Activated T-helper 2 cell treated with anti-CD3 and anti-CD28 coated beads, Interferon-gamma antibody, Interleukin-2, Interleukin-4, amounts not matched to agents 10 μg/mL and 5 μg/mL and 100 μg/mL, durations not matched to agents 14 hours and 24 hours and 36 hours (primary cell): ENCODE measurements at places on chromosomes 11 and 22.

DNA sequence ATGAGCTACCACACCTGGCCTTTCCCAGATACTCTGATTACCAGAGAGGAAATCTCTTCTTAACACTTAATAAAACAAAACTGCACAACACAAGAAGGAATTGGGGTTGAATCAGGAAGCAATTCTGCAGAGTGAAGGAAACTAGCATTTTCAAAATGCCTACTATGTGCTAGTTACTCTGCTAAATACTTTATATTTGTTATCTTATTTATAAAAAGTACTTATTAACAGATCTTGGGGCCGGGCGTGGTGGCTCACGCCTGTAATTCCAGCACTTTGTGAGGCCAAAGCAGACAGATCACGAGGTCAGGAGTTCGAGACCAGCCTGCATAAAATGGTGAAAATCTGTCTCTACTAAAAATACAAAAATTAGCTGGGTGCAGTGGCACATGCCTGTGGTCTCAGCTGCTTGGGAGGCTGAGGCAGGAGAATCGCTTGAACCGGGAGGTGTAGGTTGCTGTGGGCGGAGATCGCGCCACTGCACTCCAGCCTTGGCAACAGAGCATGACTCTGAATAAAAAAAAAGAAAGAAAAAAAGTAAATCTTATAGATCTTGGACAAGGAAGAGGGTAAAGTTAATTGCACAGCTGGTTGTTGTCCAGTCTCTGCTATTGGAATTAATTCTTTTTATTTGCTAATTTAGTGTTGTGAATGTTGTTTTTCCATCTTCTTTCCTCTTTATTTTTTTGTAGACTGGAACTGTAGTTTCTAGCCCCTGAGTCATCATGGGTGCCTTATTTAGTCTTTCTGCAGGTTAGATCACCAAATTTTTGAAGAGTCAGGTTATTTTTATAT, 22.1 kb downstream of the TMEM135 start:
- DNase-seq, result no peak

DNA sequence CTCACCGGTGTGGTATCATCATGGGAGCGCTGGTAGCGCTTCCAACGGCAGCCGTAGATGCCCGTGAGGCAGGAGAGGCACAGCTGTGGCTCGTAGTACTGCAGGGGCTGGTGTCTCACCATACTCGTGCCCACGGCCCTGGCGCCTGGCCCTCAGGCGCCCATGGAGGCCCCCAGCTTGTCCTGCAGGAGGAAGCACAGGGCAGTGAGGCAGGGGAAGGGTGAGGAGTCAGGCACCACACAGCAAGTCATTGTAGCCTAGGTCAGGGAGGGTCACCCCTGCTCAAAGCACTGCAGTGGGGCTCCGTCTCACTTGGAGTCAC, 44.6 kb upstream of the KLHL35 start:
- no peak for DNase-seq

DNA sequence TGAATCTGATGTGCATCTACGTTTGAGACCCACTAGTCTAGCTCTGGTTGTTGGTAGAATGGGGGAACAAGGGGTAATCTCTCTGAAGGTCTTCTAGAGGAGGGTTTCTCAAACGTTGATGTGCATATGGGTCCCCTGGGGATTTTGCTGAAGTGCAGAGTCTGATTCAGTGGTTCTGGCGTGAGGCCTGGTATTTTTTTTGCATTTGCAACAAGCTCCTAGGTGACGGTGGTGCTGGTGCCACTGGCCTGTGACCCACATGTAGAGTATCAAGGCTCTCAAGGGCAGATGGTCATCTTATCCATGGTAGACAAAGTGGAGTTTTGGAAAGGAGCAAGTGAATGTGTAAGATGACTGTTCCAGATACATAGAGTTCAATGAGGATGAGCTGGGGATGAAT, 97.1 kb downstream of the CEP164 start:
- no peak for DNase-seq

DNA sequence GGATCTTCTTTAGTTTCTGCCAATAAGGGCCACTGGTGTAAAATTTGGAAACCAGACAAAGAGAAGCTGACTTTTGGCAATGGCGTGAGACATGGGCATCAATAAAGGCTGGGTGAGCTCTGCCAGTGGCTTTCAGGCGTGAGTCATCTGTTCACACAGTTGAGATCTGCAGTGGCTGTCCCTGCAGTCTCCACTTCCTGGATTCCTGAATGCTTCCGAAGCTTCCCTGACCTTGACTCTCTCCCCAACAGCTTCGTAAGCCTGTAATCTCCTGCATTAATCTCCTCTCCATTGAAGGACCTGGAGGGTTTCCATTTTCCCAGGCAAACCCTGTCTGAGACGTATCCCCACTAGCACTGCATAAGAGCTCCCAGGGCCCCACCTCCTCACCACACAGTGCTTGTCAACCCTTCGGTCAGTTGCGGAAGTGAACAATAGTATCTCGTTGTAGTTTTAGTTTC, 574.7 kb downstream of the TBC1D22A start:
- no peak for DNase-seq

DNA sequence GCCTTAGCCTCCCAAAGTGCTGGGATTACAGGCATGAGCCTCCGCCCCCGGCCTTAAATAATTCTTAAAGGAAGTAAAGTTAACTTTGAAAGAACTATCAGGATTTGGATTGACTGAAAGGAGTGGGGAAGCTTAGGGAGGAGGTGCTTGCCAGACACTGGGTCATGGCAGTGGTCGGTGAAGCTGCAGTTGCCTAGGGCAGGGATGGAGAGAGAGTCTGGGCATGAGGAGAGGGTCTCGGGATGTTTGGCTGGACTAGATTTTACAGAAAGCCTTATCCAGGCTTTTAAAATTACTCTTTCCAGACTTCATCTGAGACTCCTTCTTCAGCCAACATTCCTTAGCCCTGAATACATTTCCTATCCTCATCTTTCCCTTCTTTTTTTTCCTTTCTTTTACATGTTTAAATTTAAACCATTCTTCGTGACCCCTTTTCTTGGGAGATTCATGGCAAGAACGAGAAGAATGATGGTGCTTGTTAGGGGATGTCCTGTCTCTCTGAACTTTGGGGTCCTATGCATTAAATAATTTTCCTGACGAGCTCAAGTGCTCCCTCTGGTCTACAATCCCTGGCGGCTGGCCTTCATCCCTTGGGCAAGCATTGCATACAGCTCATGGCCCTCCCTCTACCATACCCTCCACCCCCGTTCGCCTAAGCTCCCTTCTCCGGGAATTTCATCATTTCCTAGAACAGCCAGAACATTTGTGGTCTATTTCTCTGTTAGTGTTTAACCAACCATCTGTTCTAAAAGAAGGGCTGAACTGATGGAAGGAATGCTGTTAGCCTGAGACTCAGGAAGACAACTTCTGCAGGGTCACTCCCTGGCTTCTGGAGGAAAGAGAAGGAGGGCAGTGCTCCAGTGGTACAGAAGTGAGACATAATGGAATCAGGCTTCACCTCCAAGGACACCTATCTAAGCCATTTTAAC, at the start of gene NNMT:
Gene NNMT (plus strand): TSS at position 724 of the 929 bp plus-strand sequence. CDS start 158 bp downstream, at position 882.
- no peak for DNase-seq

- DNase-seq, result no peak
These were observed 47.7 kb upstream of the ANO1 start for GRCh38 chr11:70030412-70030811.

GRCh38 chr11:61585115-61585514, 4.2 kb upstream of the SYT7 start:
- no peak for DNase-seq

DNA sequence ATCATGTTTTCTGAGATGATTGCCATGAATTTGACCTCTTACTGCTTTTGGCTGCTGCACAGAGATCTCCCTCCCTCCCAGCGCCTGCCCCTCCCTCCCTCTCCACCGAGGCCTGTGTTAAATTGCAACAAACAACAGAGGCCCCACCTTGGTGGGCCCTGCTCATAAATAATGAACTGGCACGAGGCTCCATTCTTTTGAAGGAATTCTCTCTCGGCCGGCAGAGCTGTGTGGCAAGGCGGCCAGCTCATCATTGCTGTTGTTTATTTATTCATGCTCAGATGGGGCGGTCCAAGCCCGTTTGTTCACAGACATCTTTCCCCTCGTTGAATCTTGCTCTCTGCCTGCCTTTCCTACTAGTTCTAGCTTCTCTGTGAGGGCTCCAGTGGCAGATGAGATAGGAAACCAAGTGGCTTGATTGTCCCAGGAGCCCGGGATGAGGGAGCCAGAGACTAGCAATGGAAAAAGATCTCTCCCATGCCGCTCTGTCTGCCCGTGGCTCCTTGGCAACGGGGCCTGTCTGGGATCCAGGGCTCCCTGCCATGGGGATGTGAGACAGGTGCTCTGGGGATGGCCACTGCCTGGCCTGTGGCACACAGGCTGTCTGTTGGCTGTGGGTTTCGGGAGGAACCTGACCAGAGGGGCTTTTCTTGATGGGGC, 192.6 kb downstream of the DSCAML1 start:
- no peak for DNase-seq

DNA sequence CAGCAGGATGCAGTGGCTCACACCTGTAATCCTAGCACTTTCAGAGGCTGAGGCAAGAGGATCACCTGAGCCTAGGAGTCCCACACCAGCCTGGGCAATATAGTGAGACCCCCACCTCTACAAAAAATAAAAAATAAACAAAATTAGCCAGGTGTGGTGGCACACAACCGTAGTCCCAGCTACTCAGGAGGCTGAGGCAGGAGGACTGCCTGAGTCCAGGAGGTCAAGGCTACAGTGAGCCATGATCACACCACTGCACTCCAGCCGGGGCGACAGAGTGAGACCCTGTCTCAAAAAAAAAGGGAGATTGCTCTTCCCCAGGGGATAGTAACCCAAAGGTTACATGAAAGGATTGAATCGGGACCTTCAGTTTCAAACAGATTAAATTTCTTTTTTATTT, 54.0 kb downstream of the AHNAK start:
- no peak for DNase-seq

GRCh38 chr11:19508165-19508564, 204.5 kb upstream of the NAV2 start:
- DNase-seq, result no peak

GRCh38 chr11:17927041-17927440, 85.8 kb downstream of the SERGEF start:
- DNase-seq, result no peak

DNA sequence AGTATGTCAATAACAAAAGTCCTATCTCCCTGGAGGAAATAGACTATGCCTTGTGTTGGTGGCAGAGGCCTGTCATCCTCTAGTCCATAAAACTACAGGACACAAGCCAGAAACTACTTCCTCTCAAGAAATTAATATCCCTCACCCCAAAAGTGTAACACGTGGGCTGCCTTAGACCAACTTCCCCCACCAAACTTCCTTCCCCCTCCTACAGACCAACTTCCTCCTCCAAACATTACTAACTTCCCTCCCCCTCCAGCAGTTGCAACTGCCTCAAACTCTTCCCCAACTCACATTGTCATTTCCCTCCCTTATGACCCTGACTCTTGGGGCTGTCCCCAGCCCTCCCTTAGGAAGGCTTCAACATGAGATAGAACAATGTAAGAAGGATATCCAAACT, 6.3 kb downstream of the OR52K2 start:
- no peak for DNase-seq

DNA sequence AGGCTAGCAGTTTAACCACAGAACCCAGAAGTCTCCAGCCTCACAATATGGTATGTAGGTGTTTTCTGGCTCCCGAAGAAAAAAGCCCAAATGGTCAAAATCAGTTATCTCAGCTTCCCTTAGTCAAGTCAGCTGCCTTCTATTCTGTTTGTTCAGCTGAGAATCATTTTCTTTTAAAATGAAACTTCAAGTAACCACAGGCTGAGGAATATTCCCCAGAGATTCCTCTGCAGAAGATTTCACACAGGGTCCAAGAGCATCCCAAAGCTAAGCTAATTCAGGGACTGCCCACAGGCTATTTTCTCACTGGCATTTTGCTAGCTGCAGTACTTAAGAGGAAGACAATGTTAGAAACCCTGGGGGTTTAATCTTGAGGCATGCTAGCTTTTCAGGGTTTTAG, 977.0 kb upstream of the CHORDC1 start:
- DNase-seq, result no peak

DNA sequence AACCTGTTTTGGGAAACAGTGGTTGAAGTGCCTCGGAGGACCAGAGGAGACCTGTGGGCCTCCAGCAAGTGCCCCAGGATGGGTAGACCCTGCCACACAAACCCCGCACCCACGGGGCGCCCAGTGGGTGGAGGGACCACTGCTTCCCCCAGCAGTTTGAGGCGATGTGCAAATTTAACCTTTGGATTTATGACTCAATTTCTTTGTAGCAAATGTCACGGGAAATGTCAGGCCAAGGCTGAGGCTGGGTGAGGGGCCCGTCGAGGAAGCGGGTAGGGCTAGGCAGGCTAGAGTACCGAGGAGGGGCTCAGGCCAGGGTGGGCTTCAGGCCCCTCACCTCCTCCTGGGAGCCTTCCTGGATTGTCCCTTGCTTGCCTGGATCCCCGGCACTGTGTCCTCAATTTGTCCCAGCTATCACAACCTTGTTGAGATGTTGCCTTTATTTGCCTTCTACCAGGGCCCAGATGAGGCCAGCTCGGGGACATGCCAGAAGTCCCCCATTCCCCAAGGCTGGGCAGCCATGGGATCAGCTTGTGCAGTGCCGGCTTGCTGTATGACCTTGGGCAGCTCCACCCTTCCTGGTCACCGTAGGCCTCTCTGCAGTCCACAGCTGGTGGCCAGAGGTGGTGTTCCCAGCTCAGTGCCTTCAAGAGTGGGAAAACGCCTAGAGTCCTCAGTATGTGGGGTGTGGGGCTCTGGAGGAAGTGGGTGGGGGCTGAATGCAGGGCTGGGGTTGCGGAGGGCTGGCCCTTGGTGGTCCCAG, 39.5 kb upstream of the PRODH start:
- no peak for DNase-seq

- no peak for DNase-seq
These were observed 11.2 kb upstream of the PAX6 start for GRCh38 chr11:31822175-31822926.

DNA sequence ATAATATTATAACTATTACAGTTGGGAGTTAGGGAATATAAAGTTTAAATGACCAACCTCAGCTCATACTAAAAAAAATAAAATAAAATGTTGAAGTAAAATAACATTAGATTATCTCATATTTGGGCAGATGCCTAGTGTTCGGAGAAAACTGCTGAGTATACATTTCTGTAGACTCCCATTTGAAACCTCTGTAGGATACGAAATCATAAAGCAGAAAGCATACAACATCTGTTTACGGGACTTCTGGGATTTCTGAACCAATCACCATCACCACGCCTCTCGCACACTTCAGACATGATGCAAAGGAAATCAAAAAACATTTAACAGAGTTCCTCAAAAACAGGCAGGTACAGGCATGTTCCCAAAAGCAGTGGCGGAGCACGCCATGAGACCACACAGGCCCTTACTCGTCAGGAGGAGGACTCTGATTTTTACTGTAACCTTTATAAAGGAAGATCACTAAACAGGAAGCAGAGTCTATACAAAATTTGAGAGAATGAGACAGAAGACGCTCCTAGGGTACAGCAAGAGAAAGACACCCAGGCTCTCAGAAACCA, 8.6 kb downstream of the ZNF195 start:
- DNase-seq, result no peak

GRCh38 chr11:79942090-79942489, 501.3 kb upstream of the TENM4 start:
- DNase-seq, result no peak
